ENCODE measurements at places on chromosomes 6 and 20.
A peak's percentile ranks its signal among the peaks of the same experiment; 100 is the strongest.

DNA sequence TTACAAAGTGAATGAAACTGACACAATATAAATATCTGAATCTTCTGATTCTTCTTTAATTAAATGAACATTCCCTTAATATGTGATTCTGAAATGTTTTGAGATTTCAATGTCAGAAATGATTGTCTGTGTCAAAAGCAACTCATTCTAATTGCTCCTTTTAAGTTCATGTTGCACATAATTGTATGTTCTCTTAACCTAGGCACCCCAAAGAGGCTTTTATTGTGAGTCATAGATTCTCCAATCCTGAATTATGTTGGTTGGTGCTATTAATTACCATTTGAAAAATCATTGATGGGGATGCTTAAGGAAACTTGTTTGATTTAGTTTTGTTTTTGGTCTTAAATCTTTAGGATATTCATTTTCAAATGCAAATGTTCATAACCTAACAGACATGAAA lies 829.7 kb upstream of the CITED2 start:
- no peak for DNase-seq

GRCh38 chr6:137145421-137145820 lies 28.0 kb downstream of the IL22RA2 start:
- DNase-seq: no peak

DNA sequence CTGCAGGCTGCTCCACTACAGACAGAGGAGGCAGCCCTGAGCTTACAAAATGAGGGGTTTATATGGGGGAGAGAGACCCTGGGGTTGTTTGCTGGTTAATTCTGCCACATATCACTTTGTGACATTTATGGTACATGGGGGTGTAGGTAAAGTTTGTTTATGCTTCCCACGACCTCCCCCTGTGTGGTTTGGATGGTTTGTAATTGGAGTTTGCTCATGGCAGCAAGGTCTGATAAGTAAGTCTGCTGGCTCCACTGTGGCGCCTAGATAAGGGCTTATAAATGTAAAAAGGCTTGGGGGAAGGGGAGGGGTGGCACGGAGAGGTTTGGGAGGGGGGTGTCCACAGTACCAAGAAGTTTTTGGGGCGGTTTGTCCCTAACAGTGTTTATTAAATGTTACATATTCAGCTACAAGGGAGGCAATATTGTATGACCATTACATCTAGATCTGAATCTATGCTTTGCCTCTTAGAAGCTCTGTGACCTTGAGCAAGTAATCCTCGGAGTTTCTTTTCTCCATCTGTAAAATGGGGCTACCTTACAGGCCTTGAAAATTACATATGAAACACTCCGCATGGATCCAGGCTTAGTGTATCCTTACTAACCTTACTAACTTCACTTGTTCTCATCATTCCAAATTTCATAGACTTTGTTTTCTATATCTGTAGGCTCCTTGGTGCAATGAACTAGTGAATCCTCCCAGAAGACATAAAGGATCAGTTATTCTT lies 204.8 kb upstream of the NOX3 start:
- DNase-seq: no peak

- DNase-seq: no peak
These were observed 83.9 kb upstream of the OGFRL1 start for GRCh38 chr6:71204741-71205140.

DNA sequence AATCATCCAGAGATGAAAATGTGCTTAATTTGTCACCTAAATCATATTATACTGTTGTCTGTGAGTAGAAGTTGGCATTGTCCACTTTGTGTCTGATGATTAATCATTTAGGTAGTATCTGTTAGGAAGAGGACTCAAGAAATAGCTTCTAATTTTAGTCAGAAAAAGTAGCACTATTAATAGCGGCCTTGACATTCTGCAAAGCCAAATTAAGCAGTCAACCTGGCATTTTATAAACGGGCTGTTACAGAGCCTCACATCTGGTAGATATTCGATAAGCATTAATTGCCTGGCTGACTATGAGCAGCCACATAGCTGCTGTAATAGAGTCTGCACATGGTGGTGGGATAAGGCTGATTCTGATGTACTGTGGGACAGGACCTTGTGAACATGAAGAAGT lies 99.5 kb downstream of the KLHL32 start:
- DNase-seq: no peak

DNA sequence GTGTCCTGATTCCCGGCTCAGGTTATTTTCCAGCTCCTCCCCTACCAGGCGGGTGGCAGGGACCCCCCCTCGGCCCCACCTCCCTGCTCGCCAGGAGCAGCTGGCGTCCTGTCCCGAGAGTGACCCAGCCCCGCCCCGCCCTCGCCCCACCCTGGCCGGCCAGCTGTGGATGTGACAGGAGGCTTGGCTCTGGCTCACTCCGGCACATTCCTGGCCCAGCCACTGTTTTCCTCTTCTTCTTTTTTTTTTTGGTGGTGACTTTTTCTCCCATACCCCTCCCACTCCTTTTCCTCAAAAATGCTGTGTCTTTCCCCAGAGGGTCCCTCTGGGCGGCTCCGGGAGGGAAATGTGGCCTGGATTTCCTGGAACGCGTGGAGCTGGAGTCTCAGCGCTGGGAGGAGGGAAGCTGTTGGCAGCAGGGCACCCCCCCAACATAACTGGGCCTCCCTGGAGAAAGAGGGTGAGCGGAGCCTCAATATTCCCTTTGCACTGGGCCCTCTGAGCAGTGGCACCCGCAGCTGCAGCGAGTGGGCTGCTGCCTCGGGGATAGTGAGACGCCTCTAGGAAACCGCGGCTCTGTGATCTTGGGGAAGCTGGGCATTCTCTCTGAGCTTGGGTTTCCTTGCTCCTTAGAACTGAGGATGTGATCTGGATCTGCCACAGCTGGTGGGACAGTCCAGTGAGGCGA lies 28.3 kb upstream of the CSNK2A1 start:
- DNase-seq: peak; percentile 75

- DNase-seq: peak; percentile 37
These were observed 18.3 kb downstream of the ZNF335 start for GRCh38 chr20:45953672-45954071.
